Smooth muscle cell of the pulmonary artery (primary cell): ENCODE measurements at places on chromosomes 6 and 20. TPM values are rescaled to one million over a fixed set of nuclear protein-coding genes. Genes with fewer than 3 reads are reported as not detected.

The BPIFA1 gene
- total RNA-seq, result not detected in 2 replicates

The PCNA gene
- total RNA-seq, result 69.8 and 70.1 TPM in 2 replicates

The FOXC1 gene
- total RNA-seq, result 8.2 and 19.5 TPM in 2 replicates

The B3GALT4 gene
- 4.9 and 7.6 TPM in 2 replicates for total RNA-seq

The HUS1B gene
- total RNA-seq, result 1.2 and 1.3 TPM in 2 replicates

The TPBG gene
- 69.5 and 138 TPM in 2 replicates for total RNA-seq

The OR2J3 gene
- not detected in 2 replicates for total RNA-seq

The NMBR gene
- total RNA-seq, result 0.07 TPM in 2 replicates

The CMTR1 gene
- 37.6 and 39.6 TPM in 2 replicates for total RNA-seq

The DYNLT2 gene
- 0.39 and 0.43 TPM in 2 replicates for total RNA-seq

The HSPA1L gene
- 1.9 and 2.2 TPM in 2 replicates for total RNA-seq

The BCAS1 gene
- total RNA-seq, result not detected in 2 replicates

The ADTRP gene
- total RNA-seq, result 2.0 and 9.0 TPM in 2 replicates

The DLK2 gene
- 0.20 and 0.86 TPM in 2 replicates for total RNA-seq

The TUBB1 gene
- 0.03 TPM in 1 of 2 replicates, not detected in the other for total RNA-seq

The PSORS1C1 gene
- 2.0 and 3.6 TPM in 2 replicates for total RNA-seq

The TCP11 gene
- 0.07 and 0.26 TPM in 2 replicates for total RNA-seq

The GGT7 gene
- 20.6 and 24.8 TPM in 2 replicates for total RNA-seq

The KCNQ5 gene
- total RNA-seq, result 7.8 and 16.4 TPM in 2 replicates

The NNAT gene
- 0.66 TPM in 1 of 2 replicates, not detected in the other for total RNA-seq

The ETV7 gene
- total RNA-seq, result 0.59 and 0.79 TPM in 2 replicates

The SLC17A4 gene
- total RNA-seq, result not detected in 2 replicates

The SLC22A23 gene
- total RNA-seq, result 4.2 and 18.1 TPM in 2 replicates

The CNR1 gene
- total RNA-seq, result 0.07 and 0.52 TPM in 2 replicates

The SAMD3 gene
- total RNA-seq, result 9.3 and 9.7 TPM in 2 replicates

The TRMT6 gene
- 5.0 and 9.0 TPM in 2 replicates for total RNA-seq

The ZNF165 gene
- 0.13 and 0.26 TPM in 2 replicates for total RNA-seq

The JARID2 gene
- 8.2 and 8.3 TPM in 2 replicates for total RNA-seq

The CALHM6 gene
- total RNA-seq, result 1.5 and 1.9 TPM in 2 replicates

The SLC4A11 gene
- 0.20 and 1.2 TPM in 2 replicates for total RNA-seq

The MGME1 gene
- total RNA-seq, result 5.8 and 8.1 TPM in 2 replicates

The SLC32A1 gene
- not detected in 2 replicates for total RNA-seq

The ENPP3 gene
- total RNA-seq, result 0.13 and 0.23 TPM in 2 replicates
